NB4 (cell line): ENCODE measurements at places on chromosomes 7 and 10.

DNA sequence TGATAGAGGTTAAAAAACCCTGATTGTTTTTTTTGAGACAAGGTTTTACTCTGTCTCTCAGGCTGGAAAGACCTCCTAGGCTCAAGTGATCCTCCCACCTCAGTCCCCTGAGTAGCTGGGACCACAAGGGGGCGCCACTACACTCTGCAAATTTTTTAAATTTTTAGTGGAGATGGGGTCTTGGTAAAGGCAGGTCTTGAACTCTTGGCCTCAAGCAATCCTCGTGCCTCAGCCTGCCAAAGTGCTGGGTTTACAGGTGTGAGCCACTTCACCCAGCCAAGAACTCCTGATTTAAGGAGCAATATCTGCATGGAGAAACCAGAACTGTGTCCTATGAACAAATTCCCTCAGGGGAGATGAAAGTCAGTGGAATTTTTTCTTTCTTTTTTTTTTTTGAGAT is 7.3 kb upstream of the KLHDC10 start:
- DNase-seq = peak; percentile 79

DNA sequence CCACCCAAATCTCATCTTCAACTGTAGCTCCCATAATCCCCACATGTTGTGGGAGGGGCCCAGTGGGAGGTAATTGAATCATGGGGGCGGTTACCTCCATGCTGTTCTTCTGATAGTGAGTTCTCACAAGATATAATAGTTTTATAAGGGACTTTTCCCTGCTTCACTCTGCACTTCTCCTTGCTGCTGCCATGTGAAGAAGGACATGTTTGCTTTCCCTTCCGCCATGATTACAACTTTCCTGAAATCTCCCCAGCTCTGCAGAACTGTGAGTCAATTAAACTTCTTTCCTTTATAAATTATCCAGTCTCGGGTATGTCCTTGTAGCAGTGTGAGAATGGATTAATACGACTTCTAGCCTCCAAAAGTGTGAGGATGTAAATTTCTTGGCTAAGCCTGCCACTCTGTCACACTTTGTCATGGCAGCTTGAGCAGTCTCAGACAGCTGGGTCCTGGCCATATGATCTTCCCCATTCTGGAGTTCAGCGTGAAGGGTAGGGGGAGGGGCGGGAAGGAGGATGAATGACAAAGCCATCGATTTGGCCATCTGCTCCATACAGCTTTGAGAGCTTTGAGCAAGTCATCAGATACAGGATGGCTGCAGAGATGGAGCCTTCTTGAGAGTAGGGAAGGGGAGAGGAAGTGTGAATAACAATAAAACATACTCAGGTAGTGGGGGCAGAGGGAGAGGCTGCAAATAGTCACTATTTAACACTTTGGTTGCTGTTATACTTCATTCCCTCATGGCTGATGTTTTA is 19.1 kb upstream of the INPP5F start:
- DNase-seq = peak; percentile 22

- DNase-seq = peak; percentile 47
These were observed 166.8 kb downstream of the SORCS1 start for GRCh38 chr10:106997721-106998120.

DNA sequence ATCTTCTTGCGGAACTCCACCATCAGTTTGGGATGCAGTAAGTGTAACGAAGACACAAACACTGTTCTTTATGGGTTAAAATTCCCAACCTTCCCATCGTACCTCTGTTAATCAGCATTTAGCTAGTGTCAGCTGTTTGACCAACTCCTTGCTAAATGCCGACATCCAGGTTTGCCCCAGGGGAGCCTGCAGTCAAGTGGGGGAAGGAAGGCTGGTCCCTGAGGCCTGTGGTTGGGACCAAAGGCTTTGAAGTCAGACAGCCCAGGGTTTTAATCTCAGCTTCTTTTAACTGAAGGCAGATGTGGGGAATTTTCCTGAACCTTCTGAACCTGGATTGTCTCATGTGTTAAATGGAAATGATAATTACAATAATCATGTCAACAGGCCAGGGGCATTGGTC is 443.7 kb downstream of the GLRX3 start:
- no peak for DNase-seq

GRCh38 chr10:116112232-116113231 is 160.5 kb downstream of the GFRA1 start:
- no peak for DNase-seq

- DNase-seq = no peak
These were observed 44.1 kb downstream of the DGKB start for GRCh38 chr7:14858410-14858809.

- DNase-seq = no peak
These were observed 40.1 kb upstream of the XPNPEP1 start for GRCh38 chr10:109963439-109963838.

- DNase-seq = peak; percentile 98
These were observed 35.1 kb downstream of the DNAJB12 start for GRCh38 chr10:72319416-72320254.

GRCh38 chr10:24496906-24497305 is 226.8 kb downstream of the ARHGAP21 start:
- no peak for DNase-seq

DNA sequence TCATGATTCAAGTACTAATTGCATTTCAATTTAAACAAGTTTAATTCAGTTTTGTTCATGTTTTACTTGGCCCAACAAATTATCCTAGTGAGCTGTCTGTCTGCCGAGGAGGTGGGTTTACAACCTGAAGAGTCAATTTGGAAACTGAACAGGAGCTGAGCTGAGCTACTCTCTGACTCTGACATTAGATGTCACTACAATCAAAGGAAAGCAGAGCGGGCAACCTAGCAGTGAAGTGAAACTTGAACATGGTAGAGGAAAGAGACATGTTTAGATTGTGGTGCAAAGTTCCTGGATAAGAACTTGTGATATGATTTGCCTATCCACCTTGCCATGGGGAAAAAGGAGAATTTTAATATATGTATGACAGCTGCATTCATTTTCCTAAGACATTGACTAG is 9.6 kb upstream of the AGR3 start:
- DNase-seq = peak; percentile 58

DNA sequence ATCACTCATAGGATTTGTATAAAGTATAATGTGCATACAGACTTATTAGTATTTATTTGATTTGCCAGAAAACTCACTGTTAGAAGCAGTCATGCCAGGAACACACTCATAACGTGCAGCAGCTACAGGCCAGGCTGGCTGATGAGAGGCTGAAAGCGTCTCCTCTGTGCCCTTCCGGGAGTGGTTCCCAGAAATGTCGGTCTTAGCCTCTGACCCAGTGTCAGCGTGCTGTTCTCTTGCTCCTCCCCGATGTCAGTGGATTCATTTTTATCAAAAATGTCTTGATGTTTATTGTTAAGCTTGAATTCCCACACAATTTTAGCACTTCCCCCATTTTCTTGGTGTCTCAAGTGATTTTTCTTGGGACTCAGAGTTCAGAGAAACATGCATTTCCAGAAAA is 33.3 kb upstream of the GARS1 start:
- DNase-seq = no peak

DNA sequence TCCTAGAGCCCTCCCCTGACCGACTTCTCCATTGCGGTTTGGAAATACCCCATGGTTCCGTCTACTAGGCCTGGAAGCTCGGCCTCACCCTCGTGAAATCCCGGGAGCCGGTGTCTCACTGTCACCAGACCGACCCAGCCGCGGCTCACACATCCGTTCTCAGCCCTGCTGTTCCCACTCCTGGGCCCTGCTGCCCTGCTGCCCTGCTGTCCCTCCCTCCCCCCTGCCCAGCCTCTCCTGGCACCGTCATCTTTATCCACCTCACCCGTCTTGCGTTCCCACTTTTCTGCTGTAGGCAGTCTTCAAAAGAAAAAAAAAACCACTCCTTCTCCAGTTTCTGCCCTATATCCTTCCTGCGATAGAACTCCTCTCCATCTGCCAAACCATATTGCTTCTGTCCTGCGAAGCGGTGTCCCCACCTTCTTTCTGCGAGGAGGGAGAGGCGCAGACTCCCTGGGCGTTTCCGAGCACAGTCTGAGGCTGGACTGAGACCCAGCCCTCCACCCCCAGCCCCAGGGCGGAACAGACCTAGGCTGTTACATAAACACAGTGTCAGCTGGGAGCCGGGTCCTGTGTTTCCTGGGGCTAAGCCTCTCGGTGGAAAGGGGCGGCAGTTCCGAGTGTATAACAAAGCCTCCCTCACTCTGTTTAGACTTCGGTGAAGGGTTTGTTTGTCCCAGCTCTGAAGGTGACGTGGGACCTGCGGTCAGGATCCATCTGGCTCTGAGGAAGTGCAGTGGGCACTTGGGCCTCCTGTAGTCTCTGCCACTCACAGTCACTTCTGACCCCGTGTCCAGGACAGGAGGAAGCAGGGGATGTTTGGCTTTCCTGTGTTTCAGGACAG is 2.8 kb downstream of the AGAP3 start:
- DNase-seq = no peak

- no peak for DNase-seq
These were observed 232.3 kb downstream of the ADAM12 start for GRCh38 chr10:126156012-126156411.

GRCh38 chr7:90824386-90825307 is 228.5 kb downstream of the CDK14 start:
- DNase-seq = peak; percentile 7

- DNase-seq = no peak
These were observed 41.0 kb downstream of the SP8 start for GRCh38 chr7:20745702-20746101.

DNA sequence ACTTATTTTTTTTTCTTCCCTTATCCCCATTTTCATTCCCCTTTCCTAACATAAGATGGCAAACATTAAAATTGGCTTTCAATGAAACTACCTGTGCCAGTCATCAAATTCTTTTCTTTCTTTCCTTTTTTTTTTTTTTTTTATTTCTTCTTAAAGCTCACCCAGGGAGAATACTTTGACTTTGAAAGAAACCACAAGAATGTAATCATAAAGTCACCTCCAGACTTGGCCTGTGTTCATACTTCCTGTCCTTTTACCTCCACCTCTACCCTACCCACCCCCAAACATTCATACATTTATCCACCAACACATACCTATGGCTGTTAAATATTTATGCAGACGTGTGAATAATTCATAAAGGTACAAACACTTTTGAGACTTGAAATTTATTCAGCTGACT is 254.6 kb downstream of the SLC25A13 start:
- DNase-seq = no peak

- no peak for DNase-seq
These were observed 431.9 kb downstream of the TNS3 start for GRCh38 chr7:47149971-47150370.

- no peak for DNase-seq
These were observed 31.6 kb downstream of the GRB10 start for GRCh38 chr7:50751146-50751545.

GRCh38 chr10:27020243-27020642 is 80.1 kb downstream of the ANKRD26 start:
- DNase-seq = no peak

- DNase-seq = no peak
These were observed 6.0 kb downstream of the OR6B1 start for GRCh38 chr7:144006029-144006691.

DNA sequence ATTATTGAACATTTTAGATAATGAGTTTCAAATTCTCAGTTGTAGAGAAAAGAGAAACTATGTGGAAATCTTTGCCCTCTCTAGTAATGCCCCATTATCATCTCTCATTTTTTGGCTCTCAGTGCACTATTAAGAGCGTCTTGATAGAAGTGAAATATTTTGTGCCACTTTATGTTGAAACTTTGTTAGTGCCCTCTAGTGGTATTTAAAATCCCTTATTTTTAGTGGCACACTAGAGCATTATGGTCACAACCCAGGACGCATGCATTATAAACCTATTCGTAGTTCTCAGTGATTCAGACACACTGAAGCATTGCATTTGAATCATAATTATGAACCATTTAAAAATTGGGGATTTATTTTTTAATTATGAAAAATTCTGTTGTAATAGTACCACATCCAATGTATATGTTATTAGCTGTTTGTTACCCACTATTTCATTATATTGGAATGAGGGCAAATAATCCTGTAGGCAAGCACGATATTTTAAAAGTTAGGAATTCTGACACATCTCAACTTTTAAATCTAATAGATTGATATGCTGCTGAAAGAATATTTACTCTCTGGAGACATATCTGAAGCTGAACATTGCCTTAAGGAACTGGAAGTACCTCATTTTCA is 21.9 kb downstream of the PDCD4 start:
- DNase-seq = peak; percentile 69

DNA sequence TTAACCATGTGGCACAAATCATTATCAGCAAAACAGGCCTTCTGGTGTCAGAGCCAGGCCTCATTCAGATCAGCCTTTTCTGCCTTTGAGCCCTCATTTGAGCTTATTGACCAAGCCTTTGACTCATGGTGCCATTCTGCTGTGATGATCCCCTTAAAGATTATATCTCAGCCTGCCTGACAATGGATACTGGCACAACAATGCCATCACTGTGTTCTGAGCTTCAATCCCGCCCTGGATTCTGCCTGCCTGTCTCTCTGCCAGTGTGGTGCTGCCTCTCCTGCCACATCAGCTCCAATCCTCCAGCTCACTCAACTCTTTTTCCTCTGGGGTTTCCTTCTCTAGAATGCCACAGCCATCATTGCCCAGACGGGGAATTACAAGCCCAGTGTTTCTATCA is 52.6 kb downstream of the SRI start:
- no peak for DNase-seq

DNA sequence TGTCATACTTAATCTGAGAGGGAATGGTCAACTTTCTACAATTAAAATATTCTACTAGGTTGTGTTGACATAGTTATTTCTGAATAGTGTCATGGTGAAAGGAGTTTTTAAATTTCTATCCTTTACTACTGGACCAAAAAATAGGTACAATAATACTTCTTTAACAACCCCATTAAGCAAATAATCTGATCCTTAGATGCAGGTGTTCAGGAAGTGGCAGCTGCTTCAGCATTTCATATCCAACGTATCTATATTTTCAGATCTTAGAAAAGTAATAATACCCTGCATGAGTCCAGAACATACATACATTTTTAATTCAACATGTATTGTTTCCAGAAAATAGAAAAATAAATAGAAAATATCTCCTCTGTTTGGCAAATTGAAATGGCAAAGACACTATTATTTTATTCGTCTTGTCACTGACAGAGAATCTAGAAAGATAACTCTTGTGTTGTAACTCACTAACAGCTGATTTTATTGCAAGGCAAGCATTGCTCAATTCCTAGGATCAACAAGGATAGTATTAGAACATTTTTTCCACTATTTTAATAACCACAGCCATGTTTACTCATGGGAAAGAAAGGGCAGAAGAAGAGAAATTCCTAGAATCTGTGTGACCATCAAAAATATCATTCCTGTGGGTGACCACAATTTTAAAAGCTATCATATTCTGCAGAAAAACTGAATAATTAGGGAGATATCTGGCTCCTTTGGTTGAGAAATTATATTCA is 159.3 kb upstream of the CNTNAP2 start:
- DNase-seq = no peak
